Prostate gland (tissue), 2 donors: ENCODE measurements at places on chromosomes 7 and 10.

- no peak for DNase-seq
Measured at GRCh38 chr7:109235316-109235715, 665.6 kb downstream of the DNAJB9 start.

GRCh38 chr10:26909753-26910152, 49.0 kb upstream of the ABI1 start:
- DNase-seq = no peak

DNA sequence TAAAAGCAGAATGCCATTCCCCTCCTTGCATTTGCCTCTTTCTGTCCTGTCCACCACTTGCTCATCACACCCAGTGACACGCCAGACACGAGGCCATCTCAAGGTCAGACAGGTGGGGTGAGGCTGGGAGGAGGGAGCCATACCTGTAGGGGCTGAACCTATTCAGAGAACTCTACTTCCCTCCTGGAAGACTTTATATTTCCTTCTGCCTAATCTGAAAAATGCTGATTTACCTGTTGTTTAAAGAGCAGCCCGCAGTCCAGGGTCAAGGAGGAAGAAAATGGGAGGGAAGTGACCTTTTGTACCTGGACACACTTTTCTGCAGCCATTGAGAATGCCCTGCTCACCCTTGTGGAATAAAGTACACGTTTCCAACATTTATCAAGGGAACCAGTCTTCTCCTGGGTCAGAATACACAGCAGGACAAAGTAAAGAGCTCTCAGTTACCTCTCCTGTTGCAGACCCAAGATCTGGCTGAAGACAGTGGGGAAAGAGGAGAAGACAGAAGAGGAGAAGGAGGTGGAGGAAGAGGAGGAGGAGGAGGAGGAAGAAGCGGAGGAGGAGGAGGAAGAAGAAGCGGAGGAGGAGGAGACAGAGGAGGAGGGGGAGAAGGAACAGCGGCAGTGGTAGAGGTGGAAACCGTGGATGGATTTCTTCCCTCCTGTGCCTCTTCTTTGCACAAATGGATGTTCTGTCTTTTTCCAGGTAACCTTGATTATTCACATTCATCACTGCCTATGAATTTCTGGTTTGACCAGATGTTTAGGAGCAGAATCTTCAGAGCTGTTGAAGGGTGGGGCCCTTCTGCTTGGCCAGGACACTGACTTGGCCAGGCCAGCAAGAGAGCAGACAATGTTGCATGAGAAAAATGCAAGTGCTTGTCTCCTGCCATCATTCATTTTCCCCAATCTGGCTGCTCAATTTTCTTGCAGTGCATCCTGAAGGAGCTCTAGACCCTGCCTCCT, 1.2 kb upstream of the BLNK start:
- no peak for DNase-seq

- no peak for DNase-seq
Measured at GRCh38 chr7:22548313-22548712, 48.3 kb upstream of the STEAP1B start.

DNA sequence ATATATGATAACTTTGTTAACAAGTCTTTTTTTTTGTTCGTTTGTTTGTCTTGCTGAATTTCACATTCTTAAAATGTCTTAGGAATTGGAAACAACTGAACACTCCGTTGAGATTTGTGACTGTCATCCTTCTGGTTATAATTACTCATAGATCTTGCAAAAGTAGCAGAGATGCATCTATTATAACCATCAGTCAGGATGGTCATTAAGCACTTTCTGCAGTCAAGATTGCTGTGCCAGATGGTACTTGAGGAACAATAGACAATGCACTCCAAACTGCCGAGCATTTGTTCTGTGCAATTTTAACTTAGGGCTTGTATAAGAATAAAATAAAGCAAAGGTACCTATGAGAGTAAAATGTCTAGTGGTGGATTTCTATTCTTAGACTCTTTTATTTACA, 710.1 kb upstream of the KCND2 start:
- DNase-seq = no peak

- DNase-seq = no peak
Measured at GRCh38 chr7:82674268-82674667, 230.7 kb upstream of the CACNA2D1 start.

DNA sequence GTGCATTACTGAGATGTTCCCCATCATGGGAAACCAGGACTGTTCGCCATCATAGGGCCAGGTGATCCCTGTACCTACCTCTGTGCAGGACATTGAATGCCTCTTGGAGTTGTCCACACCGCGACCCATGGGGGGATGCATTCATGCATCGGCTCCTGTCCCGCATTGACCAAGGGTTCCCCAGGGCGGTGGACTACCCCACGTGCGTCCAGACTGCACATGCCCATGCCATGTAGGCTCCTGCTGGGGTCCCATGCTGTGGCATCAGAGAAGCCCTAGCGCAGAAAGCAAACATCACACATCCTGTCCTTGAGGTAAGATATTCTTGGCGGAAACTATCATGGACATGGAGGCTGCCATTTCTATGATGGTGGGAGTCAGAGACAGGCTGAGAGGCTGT, 121.6 kb upstream of the UNC5B start:
- peak; percentile 1 for DNase-seq

DNA sequence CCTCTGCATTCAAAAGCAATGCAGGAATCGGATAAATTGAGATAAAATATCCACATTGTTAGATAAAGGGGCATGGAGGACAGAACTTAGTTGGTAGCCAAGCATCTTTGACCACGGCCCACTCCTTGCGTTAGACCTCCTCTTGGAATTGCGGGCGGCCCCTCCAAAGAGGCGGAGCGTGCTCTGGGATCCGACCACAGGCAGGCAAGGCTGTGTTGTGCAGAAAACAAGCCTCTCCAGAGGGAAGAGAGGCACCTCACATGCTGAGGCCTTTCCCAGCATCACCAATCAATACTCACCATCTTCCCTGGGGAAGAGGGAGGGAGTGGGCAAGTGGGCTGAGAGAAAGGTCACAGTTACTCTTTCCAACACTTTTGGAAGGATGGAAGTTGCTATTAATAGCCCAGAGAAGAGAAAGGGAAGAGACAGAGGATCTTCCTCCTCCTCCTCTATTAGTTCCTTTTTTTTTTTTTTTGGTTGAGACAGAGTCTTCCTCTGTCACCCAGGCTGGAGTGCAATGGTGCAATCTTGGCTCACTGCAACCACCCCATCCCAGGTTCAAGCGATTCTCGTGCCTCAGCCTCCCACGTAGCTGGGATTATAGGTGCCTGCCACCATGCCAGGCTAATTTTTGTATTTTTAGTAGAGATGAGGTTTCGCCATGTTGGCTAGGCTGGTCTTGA, 49.7 kb upstream of the NRF1 start:
- no peak for DNase-seq

DNA sequence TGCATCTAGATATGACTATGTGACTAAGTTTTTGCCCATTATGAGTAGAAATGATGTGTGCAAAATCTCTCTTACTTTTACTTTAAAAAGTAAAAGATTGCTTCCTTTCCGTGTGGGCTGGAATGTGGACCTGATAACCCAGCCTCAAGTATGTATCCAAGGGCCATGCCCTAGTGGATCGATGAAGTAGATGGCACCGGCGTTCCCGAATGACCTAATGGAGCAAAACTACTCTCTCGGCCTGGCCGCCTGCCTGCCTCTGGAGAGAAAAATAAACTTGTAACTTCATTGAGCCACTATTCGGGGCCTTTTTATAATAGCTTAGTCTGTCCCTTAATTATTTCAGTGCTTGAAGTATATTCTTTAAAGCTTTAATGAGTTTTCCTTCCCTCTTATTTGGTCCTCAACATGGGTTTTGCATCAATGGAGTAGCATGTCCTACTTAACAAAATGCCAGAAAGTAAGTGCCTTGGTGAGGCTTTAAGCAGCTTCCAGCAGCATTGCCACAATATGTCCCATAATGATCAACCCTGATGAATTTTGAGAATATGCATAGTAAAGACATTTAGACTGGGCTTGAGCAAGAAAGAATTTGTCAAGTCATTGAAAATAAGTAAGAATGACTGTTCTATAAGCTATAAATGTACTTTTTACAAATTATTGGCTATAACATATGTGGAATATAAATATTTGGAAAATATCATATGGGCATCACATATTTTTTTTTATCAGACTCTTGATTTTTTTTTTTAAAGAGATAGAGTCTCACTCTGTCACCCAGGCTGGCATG, 61.4 kb downstream of the PLXDC2 start:
- DNase-seq = no peak

- DNase-seq = no peak
Measured at GRCh38 chr10:101075775-101076174, 14.0 kb downstream of the KAZALD1 start.

DNA sequence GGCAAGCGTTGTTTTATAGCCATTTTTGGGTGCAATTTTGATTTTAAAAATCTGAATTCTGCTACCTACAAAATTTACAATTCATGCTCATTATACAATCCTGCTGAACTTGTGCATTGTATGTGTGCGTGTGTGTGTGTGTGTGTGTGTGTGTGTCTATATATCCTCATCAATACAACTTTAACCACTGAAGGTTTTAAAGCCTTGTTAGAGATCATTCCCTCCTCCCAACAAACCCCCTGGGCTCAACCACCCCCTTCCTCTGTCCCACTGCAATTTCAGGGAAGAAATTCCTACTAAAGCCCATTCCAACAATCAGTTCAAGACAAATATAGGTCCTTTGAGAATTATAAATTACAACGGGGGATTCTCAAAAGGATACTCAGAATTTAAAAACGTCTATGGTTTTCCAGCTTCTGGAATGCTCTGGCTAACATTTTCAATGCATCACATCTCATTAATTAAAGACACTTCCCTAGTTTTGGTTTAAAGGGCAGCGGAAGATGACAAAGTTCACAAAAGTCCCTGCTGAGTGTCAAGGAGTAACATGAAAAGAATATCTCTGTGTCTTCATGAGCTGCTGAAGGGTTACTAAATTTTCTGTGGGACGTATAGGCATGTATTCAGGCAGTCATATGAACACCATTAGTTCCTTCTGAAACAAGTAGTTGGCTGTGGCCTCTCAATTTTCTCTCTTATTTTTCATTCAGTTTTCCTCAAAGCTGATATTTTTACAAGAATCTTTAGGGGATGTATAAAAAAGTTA, 889 bp upstream of the SEMA3A start:
- no peak for DNase-seq

DNA sequence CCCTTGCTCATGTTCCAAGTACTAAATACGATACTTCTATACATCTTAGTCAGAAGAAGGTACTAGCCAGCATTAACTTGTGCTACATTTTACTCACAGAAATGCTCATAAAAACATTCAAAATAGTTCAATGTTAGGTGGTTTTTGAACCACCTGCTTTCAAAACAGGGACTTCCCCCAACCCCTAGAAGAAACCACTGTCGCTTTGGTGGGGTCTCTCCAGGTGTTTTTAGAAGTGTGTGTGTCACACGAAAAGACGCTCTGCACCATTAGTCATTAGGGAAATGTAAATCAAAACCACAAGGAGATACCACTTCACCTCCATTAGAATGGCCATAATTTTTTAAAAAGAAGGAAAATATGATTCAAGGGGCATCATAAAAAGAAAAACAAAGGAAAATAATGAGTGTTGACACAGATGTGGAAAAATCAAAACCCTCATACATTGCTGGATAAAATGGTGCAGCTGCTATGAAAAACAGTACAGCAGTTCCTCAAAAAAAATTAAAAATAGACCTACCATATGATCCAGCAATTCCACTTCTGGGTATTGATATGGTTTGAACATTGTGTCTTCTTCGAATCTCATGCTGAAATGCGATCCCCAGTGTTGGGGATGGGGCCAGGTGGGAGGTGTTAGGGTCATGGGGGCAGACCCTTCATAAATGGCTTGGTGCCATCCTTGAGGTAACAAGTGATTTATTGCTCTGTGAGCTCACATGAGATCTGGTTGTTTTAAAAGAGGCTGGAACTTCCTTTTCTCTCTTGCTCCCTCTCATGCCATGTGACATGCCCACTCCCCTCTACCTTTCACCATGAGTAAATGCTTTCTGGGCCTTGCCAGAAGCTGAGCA, 74.2 kb downstream of the MALSU1 start:
- DNase-seq = no peak

GRCh38 chr10:20443094-20443493, 454.0 kb downstream of the NEBL start:
- no peak for DNase-seq

GRCh38 chr10:133060881-133061280, 26.8 kb upstream of the ADGRA1 start:
- no peak for DNase-seq

- peak; percentile 64 for DNase-seq
Measured at GRCh38 chr7:74466196-74466813, 12.6 kb downstream of the GTF2IRD1 start.

DNA sequence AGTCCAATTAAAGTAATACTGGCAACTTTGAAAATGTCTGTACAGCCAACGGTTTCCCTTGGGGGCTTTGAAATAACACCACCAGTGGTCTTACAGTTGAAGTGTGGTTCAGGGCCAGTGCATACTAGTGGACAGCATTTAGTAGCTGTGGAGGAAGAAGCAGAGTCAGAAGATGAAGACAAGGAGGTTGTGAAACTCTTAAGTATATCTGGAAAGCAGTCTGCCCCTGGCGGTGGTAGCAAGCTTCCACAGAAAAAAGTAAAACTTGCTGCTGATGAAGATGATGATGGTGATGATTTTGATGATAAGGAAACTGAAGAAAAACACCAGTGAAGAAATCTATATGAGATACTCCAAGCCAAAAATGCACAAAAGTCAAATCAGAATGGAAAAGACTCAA, 72.2 kb downstream of the ZNF783 start:
- DNase-seq = no peak

DNA sequence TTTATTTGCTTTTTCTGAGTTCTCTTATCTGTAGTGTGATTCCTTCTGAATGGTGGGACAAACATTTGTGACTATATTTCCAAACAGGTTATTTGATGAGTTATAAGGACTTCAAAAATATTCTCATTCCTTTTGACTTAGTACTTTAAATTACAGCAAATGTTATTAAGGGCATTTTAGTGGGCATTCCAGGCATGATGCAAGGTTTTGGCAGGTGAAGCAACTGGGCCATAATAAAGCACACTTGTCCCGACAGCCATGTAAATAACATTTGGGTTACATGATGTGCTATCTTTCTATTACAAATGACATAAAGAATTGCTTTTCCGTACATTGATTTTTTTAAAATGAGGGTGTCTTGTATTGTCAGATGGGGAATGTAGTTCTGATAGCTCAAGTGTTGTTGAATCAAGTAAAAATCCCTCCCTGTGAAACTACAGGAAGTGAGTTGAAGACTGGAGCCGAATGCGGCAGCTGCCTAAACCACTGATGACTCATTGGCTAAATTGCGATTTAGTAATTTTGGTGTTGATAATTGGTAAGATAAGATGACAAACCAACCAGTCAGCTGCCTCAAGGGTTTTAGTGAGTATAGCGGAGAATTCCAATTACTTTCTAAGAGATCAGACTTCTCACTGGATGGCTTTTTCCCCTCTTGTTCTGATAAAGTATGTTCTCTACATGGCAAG, 231.3 kb upstream of the NPY start:
- DNase-seq = no peak

DNA sequence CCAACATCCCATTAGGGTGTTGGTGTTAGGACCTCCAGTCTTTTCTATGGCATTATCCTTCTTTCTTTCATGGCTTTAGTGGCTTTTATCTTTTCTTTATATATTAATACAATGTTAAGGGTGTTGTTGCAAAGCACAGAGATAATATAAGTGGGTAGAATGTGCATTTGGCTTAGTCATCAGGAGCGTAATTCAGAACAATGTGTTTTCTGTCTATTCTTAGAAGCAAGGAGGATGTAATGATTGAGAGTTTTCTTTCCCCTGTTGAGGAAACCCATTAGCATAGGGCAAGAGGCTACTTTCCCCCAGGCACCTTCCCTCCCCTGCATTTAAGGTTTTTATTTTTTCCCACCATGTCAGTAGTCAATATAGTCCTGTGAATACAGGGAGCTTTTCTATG, 79.7 kb downstream of the TMEM106B start:
- no peak for DNase-seq

- no peak for DNase-seq
Measured at GRCh38 chr10:131816941-131817700, 83.7 kb upstream of the PPP2R2D start.

- no peak for DNase-seq
Measured at GRCh38 chr7:41507686-41508268, 195.1 kb downstream of the INHBA start.
